ENCODE measurements at places on chromosomes 4 and X.
A peak's percentile ranks its signal among the peaks of the same experiment; 100 is the strongest.

GRCh38 chr4:19880206-19880605 is 371.5 kb upstream of the SLIT2 start:
- DNase-seq = no peak

- DNase-seq = peak; percentile 62
Measured at GRCh38 chrX:46381630-46382029, 163.6 kb downstream of the ZNF674 start.

GRCh38 chr4:183106839-183107238 is 7.8 kb downstream of the WWC2 start:
- no peak for DNase-seq

DNA sequence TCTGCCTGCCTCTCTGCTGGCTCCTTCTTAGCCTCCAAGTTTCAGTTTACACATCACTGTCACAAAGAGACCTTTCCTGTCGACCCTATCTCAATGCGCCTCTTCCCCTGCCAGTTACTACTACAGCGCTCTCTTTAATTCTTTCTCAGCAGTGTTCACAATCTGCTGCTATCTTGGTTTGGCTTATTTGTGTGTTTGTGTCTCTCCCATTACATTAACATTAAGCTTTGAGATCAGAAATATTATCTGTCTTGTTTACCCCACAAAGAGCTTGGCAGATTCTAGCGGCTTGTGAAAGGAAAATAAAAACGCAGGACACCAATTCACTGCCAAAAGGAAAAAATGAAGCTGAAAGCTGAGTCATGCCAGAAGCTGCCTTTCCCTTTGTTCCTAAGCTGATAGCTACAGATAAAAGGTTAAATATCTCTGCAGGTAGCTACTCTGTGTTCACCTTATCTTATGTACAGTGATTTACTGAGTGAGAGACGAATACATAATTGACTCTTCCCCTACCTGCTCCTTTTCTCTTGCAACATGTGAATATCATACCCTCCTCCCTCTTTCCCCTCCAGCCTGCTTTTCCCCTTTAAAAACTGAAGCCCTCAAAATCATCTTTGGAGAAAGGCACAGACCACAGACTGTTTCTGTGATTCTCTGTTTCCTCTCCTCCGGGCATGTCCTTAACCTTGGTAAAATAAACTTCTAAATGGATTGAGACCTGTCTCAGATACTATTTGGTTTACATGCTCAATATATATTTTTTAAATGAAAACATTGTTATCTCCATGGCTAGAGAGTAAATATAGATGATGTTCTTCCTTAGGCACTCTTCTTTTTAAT is 19.3 kb upstream of the SLC9A7 start:
- no peak for DNase-seq

DNA sequence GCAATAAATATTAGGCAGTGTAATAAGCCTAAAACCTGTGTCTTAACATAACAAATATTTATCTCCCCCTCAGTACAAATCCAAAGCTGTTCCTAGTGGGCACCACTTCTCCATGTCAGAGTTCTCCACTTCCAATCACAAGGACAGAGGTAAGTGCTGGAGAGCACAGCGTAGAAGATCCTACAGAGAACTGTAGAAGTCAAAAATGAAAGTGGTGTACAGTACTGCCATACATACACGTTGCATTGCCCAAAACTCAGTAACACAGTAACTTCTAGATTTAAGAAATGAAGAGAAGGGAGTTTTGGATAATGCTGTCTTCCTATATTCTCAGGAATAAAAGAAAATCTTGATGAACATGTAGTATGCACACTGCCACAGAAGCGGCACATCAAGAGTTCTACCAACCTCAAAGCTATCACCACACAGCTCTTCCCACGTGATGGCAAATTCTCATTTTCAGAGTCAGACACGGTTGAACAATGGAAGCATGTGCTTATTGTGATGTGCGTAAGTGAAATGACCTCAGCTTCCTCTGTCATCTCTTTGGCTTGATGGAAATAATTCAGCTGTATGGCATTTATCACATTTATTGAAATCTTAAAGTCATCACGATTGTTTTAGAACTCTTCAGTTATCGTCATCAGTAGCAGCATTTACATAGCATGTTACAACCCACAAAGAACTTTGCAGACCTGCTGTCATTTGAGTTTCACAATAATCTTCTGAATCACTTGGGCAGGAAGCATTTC is 27.1 kb upstream of the SPANXN4 start:
- no peak for DNase-seq

DNA sequence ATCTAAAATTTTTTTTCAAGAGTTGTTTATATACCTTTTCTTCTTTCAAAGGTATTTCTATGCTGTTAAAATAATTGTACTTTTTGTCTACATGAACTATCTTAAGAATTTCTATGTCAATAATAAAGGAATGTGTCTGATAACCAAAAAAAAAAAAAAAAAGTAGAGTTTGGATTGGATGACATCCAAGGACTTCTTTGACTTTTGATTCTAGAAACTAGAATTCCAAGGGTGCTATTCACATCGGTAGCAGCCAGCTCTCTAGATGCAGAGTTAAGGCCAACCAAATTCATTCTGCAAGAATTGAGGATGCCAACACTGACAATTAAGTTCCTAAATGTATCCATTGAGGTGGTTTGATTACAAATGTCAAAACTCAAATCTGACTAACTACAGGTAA is 42.0 kb upstream of the PRKG2 start:
- DNase-seq = no peak

DNA sequence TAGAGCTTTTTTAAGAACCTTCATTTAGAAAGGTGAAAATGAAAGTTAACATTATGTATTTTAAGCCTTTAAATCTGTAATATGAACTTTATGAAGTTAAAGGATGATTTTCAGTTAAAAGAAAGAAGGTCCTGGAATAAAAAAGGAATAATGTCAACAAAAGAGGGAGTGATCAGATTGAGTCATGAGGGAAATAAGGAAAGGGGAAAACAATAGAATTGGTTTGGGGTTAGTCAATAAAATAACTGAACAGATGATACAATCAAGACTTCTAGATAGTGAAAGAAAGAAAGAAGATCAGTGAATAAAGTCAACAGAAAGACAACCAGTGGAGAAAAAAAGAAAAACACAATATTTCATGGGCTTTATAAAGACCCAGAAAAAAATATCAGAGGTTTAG is 291.6 kb upstream of the ARSJ start:
- no peak for DNase-seq

- no peak for DNase-seq
Measured at GRCh38 chr4:188295899-188296298, 156.7 kb downstream of the TRIML1 start.

DNA sequence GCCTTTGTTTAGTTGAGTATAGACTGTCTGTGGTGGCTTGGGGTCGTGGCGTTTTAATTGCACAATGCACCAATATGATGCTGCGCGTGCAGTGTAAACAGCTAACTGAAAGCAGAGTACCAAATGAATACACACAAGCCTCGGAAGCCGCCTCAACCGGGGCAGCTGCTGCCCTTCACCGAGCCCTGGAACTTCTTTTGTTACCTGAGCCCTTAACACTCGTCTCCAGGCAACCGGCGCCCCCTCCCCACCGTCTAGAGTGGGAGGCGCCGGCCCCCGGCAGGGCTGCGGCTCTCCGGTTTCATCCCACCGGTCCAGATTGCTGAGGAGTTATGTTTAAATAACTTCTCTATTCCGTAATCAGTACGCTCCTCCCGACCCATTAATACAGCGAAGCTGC is 173.2 kb upstream of the TBL1X start:
- DNase-seq = no peak

DNA sequence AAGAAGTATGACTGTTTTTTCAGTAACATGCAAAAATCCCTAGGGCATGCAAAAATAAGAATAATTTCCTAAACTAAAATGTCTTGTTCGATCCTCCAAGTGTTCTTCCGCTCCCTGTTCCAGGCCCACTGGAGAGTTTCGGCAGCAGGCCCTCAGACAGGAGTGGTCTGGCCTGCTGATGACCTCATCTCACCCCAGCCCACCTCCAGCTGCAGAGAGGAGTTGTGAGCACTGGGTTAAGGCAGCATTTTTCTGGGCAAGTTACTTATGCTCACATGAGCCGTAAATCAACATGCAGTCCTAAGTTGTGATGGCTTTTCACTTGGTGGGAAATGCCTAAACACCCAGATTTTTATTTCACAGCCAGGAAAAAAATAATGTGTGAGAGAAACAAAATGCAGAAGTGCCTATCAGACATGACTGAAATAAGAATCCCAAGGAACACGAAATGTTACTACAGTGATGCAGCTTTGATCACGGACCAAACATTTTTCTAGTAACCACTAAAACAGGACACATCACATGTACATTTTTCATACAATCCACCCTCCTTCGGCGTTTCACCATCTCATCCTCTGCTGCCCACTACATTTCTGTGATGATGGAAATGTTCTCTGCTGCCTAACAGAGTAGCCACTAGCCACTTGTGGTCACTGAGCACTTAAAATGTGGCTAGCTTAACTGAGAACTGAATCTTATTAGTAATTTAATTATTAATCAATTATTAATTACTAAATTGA is 153.3 kb upstream of the TBL1X start:
- no peak for DNase-seq

DNA sequence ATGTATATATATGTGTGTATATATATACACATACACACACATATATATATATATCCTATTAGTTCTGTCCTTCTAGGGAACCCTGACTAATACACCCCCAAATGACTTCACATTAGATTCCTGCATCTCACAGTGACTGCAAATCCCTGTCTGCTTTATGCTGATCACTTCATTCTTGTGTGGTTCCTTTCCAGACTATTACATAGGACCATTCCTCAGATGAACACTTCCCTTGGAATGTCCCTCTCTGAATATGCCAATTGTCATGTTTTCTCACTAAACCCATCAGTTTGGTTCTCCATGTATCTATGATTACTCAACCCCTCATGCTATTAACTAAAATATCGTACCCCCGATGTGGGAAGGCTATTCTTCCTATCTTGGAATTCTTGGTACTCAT is 605.2 kb upstream of the NR3C2 start:
- no peak for DNase-seq

- no peak for DNase-seq
Measured at GRCh38 chrX:105618393-105619101, 203.8 kb upstream of the NRK start.

GRCh38 chr4:134343656-134344055 is 142.1 kb upstream of the PABPC4L start:
- no peak for DNase-seq

DNA sequence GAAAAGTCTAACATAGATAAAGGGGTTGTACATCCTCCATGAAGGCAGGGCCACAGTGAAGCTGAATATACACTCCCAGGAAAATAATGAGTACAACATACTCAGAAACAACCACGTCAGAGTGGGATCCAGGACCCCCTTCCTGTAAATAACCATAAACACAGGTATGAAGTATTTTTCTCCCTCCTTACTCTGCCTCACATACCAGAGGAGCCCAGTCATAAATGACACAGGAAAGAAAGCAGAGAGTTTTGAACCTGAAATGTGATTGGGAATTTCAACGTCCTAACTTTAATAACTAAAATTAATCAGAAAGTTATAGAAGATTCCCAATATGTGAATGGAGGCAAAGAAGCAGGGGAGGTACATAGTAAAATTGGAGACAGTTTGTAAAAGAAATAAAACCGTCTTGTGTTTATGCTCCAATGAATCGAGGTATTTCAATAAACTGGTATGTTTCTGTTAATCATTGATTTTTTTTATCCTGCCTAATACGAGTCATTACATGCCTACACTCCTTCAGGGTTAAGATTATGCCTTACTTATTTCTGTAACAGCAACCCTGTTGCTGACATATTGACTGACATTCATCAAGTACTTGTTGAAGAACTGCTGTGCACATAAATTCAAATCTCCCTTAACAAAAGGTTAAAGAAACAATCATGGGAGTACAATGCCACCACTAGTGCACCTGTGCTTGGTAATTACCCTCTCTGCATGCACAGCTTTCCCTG is 431.3 kb downstream of the KCNIP4 start:
- no peak for DNase-seq

- DNase-seq = peak; percentile 55
Measured at GRCh38 chrX:65528705-65529340, 5.8 kb downstream of the LAS1L start.

DNA sequence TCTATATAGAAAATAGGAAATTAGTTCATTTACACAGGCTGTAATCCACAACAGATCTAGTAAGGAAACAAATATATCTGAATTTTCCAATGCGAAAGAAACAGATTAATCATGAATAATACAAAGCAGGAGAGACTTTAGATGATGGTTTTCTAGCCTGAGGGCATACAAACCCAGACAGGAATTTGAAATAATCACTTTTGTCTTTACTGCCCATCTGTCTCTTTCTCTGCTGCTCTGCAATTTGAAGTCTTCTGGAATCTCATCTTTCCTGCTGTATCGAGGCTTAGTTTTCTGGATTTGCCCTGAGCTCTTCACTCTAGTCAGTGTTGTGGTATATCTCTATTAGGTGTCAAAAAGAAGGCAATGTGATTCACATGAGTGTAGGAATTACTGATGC is 711.8 kb upstream of the FAM241A start:
- no peak for DNase-seq

GRCh38 chrX:1941321-1941720 is 326.5 kb downstream of the ASMT start:
- no peak for DNase-seq

DNA sequence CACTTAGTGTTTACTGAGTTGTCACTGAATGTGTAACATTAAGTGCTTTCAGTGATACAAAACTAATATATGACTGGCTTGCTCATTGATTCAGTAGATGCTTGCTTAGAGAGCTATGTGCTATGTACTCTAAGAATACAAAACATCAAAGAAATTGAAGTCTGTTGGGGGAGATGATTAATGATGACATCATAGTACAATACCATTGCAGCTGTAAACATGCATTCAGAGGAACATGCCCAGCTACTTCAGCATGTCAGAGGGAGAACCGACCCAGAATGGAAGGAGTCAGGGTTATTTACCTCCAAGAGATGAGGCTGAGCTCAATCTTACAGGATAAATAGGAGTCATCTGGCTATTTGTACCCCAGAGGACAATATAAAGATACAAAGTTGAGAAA is 290.8 kb downstream of the TENM3 start:
- DNase-seq = no peak

DNA sequence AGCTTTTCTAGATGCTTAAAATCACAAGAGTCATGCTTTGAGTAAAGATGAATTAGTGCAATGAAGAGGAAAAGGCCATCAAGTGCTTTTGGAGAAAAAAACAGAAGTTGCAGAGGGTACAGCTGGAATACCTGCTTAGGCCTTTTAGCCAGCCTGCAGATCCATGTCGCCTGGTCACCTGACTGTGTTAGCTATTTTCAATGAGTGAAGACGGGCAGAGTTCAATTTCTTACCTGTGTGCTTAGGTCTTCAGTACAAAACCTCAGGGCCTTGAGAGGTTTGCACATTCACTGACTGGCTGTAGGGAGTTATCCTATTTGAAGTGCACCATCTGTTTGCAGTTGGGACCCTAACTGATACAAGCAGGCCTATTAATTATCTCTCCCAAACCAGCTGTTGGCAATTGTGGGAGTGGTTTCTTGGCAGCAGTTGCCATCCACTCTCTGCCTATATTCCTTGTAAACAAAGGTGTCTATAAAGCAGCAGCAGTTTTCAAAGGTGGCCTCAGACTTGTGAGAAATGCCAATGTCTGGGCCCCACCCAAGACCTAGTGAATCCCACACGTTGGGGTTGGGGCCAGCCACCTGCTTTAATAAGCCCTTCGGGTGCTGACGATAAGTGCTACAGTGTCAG is 16.3 kb upstream of the FAT1 start:
- DNase-seq = no peak

GRCh38 chr4:25795566-25796454 is 67.0 kb downstream of the SEL1L3 start:
- no peak for DNase-seq
